NCI-H460 (cell line): ENCODE measurements at places on chromosomes 2 and 18. TPM values are rescaled to one million over a fixed set of nuclear protein-coding genes. Genes with fewer than 3 reads are reported as not detected.

- no peak for DNase-seq
Measured at GRCh38 chr2:217379807-217380206, 519.9 kb upstream of the TNP1 start.

DNA sequence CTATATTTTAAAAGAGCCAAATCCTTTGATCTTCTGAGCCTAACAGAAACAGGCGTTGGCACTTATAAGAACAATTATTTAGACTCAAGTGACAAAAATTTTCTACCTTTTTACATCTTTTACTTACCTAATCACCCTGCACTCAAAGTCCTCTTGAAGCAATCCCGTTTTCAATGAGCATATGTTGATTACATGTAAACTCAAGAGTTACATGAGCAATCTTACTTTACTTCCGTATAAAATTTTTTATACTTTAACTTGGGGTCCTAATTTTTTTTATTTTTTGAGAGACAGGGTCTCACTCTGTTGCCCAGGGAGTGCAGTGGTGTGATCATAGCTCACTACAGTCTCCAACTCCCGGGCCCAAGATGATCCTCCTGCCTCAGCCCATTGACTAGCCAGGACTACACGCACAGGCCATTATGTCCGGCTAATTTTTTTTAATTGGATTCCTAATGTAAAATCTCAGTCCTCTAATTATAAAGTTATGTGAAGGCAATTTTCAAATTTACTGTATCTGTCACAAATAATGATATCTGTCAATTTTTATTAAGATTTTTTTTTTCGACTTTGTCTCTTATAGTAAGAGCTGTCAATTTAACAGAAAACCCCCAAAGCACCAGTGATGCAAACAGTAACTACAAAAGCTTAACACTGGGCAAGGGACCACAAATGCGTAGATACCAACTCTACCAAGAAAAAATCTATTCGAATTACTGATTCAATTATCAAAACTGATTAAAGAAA, 19.1 kb upstream of the STPG4 start:
- no peak for DNase-seq

- peak; percentile 23 for DNase-seq
Measured at GRCh38 chr18:58682429-58683069, 11.3 kb downstream of the MALT1 start.

GRCh38 chr2:24313744-24314632, 46.3 kb downstream of the ITSN2 start:
- DNase-seq = no peak

DNA sequence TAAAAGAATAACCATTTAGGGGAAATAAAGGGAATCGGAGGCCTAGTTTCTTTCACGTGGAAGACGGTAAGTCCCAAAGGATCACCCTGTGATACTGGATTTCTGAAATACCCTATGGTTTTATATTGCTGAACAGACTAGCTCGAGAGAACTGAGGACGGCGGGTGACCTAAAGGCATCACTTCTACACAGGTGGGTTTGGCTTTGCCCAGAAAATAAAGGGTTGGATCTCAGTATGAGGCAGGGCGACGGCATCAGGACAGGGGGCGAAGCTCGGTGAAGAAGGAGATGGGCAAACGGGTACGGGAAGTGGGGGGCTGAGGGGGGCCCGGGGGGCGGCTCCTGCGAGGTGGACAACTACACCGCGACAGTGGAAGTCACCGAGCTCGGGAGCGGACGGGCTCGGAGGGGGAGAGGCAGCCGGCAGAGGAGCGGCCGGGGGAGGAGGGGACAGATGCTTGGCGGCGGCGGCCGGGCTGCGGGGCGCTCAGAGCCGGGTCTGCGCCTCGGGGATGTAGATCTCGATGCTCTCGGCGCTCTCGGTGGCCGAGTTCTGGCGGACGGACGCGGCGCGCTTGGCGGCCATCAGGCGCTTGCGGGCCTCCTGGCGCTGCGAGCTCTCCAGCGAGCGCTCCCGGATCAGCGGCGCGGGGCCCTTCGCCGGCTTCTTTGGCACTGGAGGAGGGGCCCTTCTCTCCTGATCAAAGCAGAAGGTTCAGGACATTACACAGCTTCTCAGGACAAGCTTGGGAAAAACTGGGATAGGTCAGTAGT, 48.9 kb downstream of the TGIF1 start:
- DNase-seq = no peak

GRCh38 chr2:5387406-5387805, 304.8 kb upstream of the SOX11 start:
- no peak for DNase-seq

DNA sequence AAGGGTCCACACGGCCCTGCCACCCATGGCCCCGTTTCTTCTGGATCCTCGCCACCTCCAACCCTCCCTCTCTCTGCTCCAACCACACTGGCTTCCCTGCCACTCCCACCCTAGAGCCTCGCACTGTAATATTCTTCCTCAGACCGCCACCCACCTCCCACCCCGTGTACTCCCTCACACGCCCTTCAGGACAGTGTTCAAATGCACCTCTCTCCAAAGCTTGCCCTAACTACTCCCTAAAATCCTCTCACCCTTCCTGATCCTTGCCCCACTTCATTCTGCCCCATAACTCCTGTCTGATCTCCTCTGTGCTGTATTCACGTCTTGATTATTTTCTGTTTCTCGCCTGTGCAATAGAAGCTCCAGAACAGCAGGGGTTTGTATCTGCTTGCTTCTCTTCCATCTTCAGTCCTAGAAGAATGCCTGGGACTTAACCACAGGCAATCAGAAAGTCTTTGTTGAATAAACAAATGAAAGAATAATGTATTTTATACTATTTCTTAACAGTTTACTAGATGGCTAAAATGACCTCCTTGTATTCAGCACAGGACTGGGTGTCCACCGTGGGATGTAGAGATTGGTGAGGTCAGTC, 25.5 kb downstream of the EPB41L3 start:
- no peak for DNase-seq

GRCh38 chr2:215401896-215402379, 33.9 kb downstream of the FN1 start:
- no peak for DNase-seq

DNA sequence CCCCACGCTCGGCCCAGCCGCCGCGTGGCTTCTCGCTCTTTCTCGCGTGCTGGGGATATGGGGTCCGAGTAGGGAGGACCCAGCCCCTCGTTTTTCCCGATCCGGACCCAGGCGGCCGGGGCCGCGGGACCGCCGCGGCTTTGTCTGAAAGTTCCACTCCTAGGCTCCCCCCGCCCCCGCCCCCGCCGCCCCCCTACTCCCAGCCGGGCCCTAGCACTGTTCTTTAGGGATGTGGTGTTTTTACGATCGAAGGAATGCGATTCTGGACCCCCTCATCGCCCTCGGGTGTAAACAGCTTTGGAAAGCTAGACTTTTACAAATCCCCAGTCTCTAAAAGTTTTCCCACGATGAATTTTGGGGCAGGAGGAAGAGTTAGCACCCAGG, 819 bp downstream of the TGIF1 start:
- no peak for DNase-seq

DNA sequence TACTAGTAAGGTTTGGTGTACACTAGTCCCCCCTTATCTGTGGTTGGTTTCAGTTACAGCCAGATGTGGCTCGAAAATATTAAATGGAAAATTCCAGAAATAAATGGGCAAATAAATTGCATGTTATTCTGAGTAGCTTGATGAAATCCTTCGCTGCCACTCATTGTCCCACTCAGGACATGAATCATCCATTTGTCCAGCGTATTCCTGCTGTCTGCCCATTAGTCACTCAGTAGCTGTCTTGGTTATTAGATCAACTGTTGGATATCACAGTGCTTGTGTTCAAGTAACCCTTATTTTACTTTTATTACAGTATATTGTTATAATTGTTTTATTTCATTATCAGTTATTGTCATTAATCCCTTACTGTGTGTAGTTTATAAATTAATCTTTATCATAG, 21.7 kb downstream of the ZDBF2 start:
- DNase-seq = no peak

GRCh38 chr18:7904529-7904928, 337.4 kb downstream of the PTPRM start:
- DNase-seq = no peak

DNA sequence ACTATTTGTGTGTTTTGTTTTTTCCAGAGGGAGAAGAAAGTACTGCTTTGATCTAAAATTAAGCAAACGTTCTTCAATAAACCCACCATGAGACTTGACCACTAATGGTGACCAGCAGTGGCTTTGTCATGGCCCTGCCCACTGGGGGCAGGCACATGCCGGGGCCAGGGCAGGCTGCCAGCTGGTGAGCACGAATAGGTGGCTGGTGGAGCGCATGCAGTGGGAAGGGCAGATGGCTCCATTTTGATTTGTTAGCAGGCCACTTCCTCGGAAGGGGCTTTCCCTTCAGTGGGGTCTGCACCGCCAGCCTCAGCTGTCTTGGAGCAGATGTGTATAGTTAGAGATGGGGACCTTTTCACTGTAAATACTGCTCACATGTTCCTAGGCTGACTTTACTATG, 277.1 kb downstream of the SOX11 start:
- no peak for DNase-seq

DNA sequence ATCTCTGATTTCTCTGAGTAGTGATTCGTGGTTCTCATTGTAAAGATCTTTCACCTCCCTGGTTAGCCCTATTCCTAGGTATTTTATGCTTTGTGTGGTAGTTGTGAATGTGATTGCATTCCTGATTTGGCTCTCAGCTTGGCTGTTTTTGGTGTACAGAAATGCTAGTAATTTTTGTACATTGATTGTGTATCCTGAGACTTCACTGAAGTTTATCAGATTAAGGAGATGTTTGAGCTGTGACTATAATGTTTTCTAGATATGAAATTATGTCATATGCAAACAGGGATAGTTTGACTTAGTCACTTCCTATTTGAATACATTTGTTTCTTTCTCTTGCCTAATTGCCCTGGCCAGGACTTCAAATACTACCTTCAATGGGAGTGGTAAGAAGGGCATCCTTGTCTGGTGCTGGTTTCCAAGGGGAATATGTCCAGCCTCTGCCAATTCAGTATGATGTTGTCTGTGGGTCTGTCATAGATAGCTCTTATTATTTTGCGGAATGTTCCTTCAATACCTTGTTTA, 251.9 kb upstream of the ZNF804A start:
- no peak for DNase-seq

DNA sequence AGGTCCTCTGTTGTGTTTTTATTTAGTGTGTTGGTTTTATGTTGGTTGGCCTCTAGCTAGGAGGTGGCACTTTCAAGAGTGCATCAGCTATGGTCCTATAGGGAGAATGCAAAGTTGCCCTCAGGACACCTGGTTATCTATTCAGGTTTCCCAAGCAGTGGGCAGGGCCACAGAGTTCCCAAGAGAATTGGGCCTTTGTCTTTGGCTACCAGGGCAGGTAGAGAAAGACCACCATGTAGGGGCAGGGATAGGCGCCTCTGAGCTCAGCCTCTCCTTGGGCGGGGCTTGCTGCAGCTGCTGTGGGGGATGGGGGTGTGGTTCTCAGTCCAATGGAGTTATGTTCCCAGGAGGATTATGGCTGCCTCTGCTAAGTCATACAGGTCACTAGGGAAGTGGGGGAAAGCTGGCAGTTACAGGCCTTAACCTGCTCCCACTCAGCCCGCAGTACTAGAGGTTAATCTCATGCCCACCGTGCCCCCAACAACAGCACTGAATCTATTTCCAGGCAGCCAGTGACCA, 26.0 kb downstream of the ABCB11 start:
- no peak for DNase-seq

DNA sequence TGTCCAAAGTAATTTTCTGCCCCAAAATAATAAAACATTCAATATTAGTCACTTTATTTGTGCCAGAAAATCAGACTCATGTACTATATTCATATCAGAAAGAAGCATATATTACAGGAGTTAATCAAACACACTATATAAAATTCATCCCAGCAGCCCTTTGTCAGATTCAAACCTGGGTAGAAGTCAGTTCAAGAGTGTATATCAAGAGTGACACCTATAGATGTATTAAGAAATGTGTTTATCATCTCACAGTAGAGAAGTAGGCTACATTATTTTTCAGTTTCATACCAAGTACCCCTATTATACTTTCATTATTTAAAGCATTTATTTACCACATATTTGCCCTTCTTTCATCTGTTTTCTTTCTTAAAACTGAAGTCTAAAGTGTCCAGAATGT, 193.2 kb upstream of the DDX18 start:
- no peak for DNase-seq

DNA sequence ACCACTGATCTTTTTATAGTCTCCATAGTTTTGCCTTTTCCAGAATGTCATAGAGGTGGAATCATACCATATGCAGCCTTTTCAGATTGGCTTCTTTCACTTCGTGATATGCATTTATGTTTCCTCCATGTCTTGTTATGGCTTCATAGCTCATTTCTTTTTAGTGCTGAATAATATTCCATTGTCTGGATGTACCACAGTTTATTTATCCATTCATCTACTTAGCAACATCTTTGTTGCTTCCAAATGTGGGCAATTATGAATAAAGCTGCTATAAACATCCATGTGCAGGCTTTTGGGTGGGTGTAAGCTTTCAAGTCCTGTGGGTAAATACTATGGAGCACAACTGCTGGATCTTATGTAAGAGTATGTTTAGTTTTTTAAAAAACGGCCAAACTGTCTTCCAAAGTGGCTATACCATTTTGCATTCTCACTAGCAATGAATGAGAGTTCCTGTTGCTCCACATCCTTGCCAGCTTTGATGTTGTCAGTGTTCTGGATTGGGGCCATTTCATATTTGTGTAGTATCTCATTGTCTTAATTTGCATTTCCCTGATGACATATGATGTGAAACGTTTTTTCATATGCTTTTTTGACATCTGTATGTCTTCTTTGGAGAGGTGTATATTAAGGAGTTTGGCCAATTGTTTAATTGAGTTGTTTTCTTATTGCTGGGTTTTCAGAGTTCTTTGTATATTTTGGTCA, 20.6 kb downstream of the STPG4 start:
- DNase-seq = no peak

- no peak for DNase-seq
Measured at GRCh38 chr2:10930721-10931516, 19.2 kb downstream of the KCNF1 start.

GRCh38 chr18:75240433-75240832, 29.8 kb downstream of the TSHZ1 start:
- no peak for DNase-seq

GRCh38 chr2:208182835-208183234, 7.0 kb downstream of the C2orf80 start:
- no peak for DNase-seq

GRCh38 chr2:231680992-231681852, 27.1 kb upstream of the PTMA start:
- DNase-seq = peak; percentile 64

MEP1B gene
- total RNA-seq = 0.20 TPM in 1 of 2 replicates, not detected in the other

ERMN gene
- not detected in 2 replicates for total RNA-seq

CUL3 gene
- total RNA-seq = 66.2 and 81.3 TPM in 2 replicates

PRR30 gene
- not detected in 2 replicates for total RNA-seq

ACAA2 gene
- total RNA-seq = 82.3 and 84.5 TPM in 2 replicates

IL1R1 gene
- total RNA-seq = 15.6 and 16.3 TPM in 2 replicates

SALL3 gene
- 0.02 TPM in 1 of 2 replicates, not detected in the other for total RNA-seq

NEUROD1 gene
- not detected in 2 replicates for total RNA-seq

GALNT13 gene
- 30.7 and 35.1 TPM in 2 replicates for total RNA-seq

TMEFF2 gene
- total RNA-seq = 0.14 TPM in 1 of 2 replicates, not detected in the other
